ENCODE measurements at places on chromosomes 16 and 17.

DNA sequence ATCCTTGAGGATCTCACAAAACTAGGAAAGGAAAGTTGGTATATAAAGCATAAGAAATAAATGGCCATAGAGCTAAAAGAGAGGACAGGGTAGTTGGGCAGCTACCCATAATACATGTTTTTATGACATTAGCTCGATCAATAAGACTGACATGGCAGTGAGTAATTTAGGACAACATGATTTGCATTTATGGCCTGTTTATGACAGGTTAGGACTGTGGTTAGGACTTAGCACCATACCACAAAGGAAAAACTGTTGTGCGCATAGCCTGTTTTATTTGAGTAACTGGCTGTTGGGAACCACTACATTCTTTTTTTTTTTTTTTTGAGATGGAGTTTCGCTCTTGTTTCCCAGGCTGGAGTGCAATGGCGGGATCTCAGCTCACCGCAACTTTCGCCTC is 18.0 kb upstream of the TRIM37 start:
- no peak for DNase-seq

- no peak for DNase-seq
These were observed 36.9 kb downstream of the CIBAR2 start for GRCh38 chr16:85075236-85075924.

GRCh38 chr16:4880006-4880580 is 32.8 kb downstream of the UBN1 start:
- DNase-seq = no peak

DNA sequence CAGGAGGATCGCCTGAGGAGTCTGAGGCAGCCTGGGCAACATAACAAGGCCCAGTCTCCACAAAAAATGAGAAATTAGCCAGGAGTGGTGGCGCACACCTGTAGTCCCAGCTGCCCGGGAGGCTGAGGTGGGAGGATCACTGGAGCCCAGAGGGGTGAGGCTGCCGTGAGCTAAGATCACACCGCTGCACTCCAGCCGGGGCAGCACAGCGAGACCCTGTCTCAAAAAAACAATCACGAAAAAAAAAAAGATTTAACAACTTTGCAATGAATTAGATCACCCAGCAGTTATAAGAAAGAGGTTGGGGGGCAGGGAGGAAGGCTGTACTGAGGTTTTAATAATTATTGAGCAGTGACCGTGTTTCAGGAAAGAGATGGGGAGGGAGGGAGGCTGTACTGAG is 49.4 kb downstream of the RPH3AL start:
- no peak for DNase-seq

DNA sequence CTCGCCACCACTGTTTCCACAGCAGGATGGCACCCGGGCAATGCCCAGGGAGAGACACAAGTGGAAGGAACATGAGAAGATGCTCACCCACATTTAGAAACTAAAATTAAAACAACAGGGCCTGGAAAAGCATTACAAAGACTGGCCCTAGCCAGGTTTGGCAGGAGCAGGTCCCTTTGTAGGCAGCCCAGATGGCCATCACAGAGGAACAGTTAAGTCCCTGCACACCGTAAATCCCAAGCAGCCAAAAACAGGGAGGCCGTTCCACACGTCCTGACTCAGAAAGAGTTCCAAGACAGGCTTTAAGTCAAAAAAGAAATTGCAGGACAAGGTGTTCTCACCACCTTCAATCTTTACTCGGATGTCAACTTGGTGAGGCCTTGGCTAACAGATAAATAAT is 127.1 kb downstream of the DYNLRB2 start:
- DNase-seq = no peak

DNA sequence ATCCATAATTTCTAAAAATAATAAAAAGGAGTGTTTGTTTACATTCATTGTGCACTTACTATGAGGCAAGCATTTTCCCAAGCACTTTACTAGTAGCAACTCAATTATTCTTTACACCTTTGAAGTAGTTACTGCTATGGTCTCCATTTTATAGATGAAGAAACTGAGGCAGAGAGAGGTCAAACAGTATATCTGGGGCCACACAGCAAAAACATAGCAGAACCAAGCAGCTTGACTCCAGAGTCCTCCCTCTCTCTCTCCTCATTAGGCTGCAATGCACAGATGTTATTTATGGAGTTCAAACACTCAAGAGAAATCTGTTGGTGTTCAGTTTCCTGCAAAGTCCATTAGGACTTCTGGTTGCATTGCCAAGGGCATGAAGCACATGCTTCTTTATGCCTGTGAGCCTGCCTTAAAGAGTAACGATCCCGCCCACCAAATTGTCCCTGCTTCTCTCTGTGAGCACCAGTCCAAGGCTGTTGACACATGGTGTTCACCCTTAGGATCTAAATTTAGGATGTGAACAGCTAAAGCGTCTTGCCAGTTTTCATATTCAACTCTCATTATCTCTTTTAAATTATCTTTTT is 44.0 kb downstream of the GPRC5B start:
- no peak for DNase-seq

DNA sequence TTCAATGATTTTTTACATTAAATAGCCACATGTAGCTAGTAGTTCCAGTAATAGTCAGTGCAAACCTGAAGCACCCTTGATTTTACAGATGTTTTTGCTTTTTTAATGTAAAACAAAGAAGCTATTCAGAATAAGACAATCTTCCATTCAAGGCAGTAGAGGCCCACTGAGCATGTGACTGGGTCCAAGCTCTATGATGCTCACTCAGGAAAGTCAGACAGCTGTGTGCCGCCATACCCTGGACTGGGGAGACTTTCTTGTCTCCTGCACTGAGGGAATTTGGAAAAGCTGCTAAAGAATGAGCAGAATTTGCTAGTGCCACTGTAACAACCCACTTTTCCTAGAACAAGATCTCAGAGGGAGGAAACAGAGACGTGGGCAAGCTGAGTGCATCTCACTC is 11.5 kb downstream of the CENPN start:
- no peak for DNase-seq

DNA sequence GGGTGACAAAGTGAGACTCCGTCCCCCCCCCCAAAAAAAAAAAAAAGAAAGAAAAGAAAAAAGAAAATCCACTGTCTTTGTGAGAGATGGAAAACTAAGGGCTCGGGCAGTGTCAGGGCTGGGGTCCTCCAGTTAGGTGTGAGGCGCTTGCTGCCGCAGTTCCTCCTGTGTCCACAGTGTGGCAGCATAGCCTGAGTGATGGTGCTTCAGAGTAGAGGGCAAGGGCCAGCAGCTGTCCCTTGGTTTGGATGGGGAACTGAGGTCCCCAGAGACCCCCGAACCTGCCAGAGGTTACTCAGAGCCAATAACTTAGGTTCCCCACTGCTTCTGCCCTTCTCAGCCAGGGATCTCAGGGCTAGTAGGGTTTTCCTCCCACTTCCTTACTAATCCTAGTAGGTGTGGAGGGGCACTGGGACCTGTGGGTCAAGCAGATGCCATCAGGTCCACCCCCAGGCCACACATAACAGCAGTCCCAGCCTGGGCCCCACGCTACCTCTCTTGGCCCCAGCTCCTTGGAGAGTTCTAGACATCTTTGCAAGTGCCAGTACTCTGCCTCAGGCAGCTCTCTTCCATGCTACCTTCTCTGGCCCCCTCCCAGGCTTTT is 7.9 kb upstream of the LLGL1 start:
- DNase-seq = peak; percentile 41

- DNase-seq = no peak
These were observed 26.7 kb downstream of the FA2H start for GRCh38 chr16:74747716-74748615.

DNA sequence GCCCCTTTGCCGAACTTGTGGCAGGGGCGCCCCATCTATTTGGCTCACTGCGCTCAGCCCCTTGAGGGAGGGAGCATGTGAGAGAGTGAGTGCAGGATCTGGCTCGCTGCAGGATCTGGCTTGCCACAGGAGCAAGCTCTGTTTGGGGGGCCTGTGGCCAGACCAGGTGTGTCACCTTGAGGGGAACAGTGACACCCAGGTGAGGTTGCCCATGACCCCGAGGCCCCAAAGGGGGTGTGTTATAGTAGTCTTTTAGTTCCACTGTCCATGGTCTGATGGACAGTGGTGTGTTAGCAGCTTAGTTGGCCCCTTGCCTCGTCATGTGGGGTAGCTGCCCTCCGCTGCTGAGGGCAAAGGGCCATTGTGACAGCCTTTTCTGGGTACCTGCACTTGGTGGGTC is 41.6 kb downstream of the CCDC42 start:
- DNase-seq = no peak

- DNase-seq = no peak
These were observed 17.7 kb downstream of the SOCS7 start for GRCh38 chr17:38369124-38369886.

DNA sequence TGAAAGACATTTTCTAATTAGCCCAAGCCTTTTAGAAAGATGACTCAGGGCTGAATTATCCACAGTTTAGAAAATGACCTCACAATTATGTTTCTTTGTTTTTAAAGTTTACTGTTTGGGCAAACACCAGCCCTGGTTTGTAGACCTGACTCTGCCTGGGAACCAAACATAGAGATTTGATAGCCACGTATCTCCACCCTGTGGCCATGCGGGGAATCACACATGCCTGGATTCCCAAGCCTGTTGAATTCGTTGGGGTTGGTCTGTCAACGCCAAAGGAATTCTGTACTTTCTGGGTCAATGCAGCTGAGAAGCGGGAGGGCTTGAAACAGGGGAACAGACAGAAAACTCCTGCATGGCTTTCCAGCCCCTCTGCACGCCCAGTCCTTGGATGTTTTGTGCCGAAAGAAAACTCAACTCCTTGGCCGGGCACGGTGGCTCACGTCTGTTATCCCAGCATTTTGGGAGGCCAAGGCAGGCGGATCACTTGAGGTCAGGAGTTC is 26.9 kb downstream of the CD300A start:
- DNase-seq = no peak

- DNase-seq = no peak
These were observed 93.6 kb upstream of the TBX2 start for GRCh38 chr17:61306003-61306402.

GRCh38 chr17:866568-867103 is 84.5 kb downstream of the MRM3 start:
- DNase-seq = no peak

DNA sequence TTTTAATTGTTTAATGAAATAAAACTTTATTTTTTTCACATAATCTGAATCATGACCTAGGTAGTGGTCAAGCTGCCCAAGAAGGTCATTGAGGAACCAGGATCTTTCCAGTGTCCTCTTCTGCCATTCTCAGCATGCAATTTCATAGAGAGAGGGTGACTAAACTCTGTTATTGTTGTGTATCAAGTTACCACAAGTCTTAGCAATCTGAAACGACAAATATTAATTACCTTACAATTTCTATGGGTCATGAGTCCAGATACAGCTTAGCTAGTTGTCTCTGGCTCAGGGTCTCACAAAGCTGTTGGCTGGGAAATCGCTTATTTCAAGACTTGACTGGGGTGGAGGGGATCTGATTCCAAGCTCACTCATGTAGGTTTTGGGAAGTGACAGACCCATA is 37.6 kb downstream of the FTO start:
- no peak for DNase-seq

DNA sequence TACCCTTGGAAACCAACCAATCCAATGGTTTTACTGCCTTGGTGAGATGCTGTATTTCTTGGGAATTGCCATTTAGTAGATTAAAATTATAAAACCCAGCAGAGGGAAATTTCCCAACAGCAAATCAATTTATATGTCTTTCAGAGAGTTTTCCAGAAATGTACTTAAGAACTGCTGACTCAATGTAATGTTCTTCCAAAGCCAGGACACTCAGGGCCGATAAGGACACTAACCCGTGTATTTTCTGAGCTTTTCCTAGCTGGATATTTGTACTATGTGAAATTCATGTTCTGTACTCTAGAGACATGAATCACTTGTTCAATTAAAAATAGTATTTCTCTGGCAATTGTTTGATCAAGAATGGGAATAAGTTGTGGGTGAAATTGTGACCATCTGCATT is 121.4 kb downstream of the KCNJ2 start:
- no peak for DNase-seq

DNA sequence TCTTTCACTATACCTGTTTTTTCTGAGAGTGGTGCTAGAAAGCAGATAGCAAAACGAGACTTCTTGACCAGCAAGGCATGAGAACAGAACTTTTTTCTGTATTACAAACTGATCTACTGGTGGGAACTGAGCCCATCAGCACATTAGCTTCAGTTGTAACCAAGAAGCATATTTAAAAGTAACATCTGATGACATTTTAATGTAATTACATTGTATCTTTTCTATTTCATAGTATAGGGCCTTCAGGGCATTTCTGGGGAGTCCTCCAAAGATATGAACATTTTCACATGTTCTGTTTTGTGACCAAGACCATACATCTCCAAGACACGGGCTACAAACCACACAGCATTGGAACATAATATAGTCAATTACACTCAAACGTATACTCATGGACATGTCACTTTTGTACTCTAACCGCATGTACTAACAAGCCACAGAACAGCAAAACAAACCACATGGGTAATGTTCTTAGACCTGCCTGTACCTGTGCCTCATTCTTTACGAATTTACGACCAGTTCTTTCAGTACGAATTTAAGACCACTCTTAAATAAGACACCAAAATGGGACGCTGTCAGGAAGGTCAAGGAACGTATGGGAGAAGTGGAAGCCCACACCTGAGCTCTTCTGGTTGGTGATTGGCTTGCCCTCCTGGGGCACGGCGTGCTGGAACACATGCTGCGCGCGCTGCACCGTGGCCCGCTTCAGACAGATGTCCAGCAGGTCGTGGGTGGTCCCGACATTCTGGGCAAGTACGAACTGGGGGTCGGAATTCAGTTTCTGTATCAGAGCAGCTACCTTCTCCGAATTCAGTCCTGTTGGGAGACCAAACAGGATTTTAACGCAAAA is 825 bp downstream of the BLMH start:
- DNase-seq = peak; percentile 8

DNA sequence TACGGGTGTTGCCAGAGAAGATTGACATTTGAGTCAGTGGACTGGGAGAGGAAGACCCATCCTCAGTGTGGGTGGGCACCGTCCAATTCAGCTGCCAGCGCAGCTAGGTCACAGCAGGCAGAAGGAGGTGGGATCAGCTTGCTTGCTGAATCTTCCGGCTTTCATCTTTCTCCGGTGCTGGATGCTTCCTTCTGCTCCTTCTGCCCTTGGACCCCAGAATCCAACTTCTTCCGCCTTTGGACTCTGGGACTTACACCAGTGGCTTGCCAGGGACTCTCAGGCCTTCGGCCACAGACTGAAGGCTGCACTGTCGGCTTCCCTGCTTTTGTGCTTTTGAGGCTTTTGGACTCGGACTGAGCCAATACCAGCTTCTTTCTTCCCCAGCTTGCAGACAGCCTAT is 46.1 kb upstream of the RPL38 start:
- DNase-seq = no peak

DNA sequence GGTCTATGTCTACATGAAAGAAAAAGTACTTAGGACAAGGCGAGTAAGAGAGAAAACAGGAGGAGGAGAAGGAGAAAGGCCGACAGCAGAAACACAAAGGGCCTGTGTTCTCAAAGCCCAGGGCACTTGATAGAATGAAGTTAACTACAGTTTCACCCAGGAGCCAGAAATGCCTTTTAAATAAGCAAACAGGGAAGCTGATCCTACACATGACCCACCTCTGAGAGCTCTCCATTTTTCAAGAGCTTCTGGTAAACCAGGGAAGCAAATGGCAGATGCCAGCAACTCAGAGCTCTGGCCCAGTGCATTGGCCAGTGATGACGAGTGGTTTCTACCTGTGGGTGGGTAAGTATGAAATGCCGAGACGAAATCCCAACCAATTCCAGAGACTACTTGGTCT is 163.4 kb downstream of the ZFHX3 start:
- DNase-seq = no peak

All from stimulated activated CD8-positive, alpha-beta memory T cell treated with anti-CD3 and anti-CD28 coated beads, Interleukin-15, amount 100 ng/mL, for 24 hours (primary cell).